ENCODE measurements at places on chromosomes 1 and 21.

- DNase-seq = peak; percentile 53
Measured at GRCh38 chr1:228308628-228309325, 97.9 kb downstream of the TRIM11 start.

GRCh38 chr1:180542838-180543145 lies 16.0 kb upstream of the OVAAL start:
- DNase-seq = no peak

DNA sequence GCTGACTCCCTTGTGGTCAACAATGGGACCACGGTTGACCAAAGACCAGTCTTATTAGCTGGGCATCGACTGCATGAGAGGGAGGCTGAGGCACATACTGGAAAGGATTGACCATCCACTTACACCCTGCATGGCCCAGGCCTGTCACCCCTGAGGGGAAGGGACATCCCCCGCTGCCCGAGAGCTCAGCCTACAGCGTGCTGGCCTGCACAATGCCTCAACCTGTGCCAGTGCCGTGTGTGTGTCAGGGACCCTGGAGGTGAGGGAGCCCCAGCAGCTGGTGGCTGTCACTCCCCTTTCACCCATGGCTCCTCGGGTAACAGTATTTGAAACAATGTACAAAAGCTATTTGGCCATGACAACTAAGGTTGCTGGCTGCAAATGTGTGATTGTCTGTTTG lies 67.3 kb downstream of the SLC35F3 start:
- DNase-seq = no peak

GRCh38 chr1:229150518-229150917 lies 120.4 kb upstream of the RAB4A start:
- no peak for DNase-seq

- no peak for DNase-seq
Measured at GRCh38 chr1:103937763-103938357, 188.2 kb downstream of the AMY1C start.

DNA sequence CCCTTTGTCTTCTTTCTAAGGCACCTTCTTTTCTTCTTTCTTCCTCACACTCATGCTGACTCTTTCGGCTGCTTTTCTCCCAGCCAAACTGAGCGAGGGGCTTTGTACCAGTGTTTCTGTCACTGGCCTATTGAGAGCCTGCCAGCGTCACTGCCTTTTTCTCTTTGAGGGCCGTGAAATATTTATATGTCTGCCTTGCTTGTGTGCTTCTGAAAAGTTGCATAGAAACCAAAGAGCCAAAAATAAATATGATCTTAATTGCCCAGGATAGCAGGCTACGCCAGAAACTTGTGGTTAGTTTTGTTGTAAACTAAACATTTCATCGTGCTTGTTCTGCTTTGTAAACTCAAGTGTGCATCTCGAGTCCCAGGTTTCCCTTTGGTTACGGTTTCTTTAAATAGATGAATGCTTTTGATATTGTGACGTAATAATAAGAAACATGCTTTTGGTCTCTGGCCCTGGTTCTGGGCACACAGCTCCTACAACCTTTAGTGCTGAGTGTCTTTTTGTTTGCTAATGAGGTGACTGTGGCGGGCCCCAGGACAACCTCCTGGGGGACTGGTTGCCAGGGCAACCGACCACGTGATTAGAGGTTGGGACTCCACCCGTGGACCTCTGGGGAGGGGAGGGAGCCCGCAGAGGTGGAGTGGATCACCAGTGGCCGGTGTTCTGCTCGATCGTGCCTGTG lies 10.8 kb downstream of the SLC37A1 start:
- DNase-seq = peak; percentile 86

GRCh38 chr1:118047006-118047649 lies 117.6 kb downstream of the WDR3 start:
- no peak for DNase-seq

- DNase-seq = no peak
Measured at GRCh38 chr1:162391790-162392563, 10.4 kb downstream of the C1orf226 start.

- no peak for DNase-seq
Measured at GRCh38 chr1:116777831-116778830, 23.9 kb downstream of the CD2 start.

DNA sequence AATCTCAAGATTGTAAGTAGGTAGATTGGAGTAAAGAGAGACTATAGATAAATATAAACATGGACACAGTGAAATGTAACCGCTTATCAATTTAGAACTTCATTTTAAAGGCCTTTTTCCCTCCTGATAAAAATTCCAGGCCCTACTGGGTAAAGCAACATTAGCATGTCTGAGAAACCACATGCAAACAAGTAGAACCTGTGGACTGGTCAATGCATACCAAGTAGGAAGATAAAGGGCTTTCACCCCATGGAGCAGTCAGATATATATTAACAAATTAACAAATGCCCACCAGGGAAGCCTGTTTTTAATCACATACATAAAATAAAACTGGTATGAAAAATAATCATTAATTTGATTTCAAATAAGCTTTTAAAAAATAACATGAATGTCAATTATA lies 8.1 kb downstream of the DPH5 start:
- DNase-seq = no peak

DNA sequence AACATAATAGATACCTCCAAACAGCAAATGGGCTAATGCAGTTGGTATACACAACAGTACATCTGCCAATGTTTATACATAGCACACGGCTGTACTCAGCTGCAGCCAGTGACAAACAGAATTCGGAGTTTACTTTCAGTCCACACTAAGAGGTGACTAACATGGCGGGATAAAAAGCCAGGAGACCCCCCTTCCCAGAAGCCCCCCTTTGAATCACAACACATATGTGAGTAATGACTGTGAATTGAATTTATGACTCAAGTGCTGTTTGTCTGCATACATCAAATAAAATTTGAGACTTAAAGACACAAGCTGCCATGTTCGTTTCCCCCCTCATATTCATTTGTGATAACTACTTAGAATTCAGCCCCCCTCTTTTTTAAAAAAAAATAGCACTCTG lies 113.2 kb downstream of the RUNX1 start:
- no peak for DNase-seq

DNA sequence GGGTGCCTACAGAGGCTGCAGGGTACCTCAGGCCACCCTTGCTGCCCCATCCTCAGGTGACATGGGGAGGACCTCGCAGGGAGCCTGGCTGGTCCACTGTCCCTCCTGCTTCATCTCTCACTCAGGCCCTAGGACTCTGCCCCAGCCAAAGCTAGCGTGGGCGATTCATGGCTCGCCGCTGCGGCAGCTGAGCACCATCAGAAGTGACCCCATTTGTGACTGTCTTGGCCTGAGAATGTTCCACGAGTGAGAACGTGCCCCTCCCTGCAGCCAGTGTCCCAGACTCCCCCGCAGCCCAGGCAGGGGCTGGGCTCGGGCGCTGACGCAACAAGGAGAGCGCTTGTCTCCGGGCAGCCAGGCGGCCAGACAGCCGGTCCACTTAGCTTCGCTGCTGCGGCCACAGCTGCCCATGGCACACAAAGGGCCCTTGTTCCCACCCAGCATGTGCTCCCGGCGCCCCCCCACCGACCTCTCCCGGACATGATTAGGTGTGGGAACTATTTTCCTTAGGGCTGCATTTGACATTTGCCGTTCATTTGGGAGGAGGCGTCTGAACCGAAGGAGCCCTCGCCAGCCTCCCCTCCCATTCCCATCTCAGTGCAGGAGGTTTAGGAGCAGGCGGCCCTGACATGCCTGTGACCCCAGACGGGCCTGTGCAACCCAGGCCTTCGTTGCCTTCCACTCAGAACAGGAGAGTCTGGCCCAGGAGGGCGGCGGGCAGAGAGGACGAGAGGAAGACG lies 19.3 kb upstream of the POFUT2 start:
- peak; percentile 85 for DNase-seq

- no peak for DNase-seq
Measured at GRCh38 chr1:39777306-39777705, 6.2 kb upstream of the OXCT2 start.

GRCh38 chr1:20913242-20913641 lies 126.1 kb upstream of the HP1BP3 start:
- DNase-seq = no peak

Measured in psoas muscle (tissue), 8 donors.